Amniotic stem cell (primary cell): ENCODE measurements at places on chromosomes 2 and 18.

GRCh38 chr18:6976935-6977334 is 140.7 kb downstream of the LAMA1 start:
- no peak for DNase-seq

GRCh38 chr2:19355014-19355405 is 3.4 kb downstream of the OSR1 start:
- no peak for DNase-seq

DNA sequence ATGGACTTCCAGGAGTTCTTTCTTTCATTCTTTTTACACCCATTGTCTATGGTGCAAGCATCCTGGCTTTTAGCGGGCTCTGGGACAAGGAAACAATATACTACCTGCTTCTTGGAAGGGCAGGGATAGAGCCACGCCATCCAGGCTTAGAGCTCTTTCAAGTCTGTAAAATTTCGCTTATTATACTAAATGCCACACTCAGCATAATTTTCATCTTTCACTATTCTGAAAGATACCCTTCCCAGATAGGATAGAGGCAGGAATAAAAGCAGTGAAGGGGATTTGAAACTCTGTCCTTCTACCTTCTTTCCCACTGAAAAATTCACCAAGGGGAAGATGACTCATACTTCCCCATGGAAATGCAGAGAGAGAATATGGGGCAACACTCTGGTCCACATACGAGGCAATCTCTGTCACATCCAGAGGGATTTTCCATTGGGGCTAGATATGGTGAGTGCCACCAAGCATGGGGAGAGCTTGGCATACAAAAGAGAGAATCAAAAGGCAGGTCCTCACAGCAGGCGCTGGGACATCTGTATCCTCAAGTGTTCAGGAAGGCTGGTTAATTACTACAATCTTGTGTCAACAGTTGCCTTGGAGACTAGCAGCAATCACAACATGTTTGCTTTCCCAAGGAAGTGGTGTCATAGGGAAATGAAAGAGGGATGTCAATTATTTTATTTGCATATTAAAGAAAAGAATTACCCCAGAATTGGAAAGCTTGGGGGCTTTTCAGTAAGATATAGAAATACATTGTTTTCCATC is 127.6 kb downstream of the TDRD15 start:
- DNase-seq = no peak

- no peak for DNase-seq
These were observed 490.0 kb upstream of the HS6ST1 start for GRCh38 chr2:128808462-128809258.

DNA sequence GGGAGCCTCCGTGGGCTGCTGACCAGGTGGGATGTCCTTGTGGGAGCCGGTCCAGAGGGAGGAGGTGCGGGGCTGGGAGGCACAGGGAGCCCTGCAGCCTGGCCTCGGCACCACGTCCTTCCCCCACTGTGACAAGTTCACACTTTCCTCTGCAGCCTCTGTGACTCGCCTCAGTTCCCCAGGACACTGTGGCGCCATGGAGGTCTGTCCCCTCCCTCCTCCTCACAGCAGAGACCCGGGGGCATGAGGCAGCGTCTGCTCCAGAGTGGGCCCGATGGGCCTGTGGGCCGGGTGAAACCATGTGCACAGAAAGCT is 27.3 kb upstream of the KCNG2 start:
- DNase-seq = no peak

DNA sequence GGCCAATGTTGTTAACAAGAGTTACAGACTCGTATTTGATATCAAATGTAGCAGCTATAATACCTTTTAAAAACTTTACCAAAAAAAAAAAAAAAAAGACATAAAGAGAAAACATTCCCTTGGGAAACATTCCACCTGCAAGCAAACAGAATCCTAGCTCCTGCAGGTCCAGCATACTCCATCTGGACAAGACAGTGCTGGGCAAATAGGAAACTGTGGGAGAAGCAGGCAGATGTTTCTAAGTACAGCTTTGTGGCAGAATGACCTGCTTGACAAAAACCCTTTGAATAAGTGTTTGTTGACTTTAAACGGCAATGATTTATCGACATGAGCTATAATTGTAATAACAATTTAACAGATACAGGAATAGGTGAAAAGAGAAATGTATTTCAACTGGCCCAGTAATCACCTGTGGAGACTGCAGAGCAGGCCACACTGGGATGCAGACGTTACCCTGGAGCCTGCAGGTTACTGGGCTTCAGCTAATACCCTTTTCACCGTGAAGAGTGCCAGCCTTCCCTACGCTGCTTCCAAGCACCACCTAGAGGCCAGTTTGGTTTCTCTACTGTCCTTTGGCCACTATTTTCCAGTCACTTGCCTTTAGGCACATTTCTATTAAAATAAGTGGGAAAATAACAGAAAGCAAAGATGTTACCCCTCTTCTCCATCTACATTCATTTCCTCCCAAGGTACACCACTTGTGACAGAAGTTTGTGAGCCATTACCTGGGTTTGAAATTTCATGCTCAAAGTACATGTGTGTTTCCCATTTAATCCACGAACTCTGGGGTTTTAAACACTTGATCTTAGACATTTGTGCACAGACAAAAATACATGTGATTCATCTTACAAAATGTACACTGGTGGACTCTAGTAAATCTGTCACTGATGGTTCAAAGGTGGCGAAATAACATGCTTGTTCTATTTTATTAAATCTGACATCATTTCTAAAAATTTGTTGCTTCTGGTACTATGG is 96.9 kb upstream of the ZNF397 start:
- DNase-seq = peak; percentile 28

DNA sequence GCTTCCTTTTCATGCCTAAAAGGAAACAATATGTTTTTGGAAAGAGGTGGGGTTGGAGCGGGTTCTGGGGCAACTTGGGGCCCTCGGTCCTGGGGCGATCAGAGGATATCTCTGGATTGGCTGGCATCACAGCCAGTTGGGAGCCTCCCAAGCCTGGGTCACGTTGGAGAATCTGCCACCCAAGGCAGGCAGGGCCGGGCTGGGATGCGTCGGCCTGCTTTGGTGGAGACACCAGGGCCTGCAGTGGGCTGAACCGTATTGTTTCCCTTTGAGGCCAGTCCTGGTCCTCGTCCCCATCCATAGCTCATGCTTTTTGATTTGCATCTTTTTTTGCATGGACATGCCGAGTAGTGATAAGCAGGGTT is 235.8 kb downstream of the ATAD2B start:
- no peak for DNase-seq

DNA sequence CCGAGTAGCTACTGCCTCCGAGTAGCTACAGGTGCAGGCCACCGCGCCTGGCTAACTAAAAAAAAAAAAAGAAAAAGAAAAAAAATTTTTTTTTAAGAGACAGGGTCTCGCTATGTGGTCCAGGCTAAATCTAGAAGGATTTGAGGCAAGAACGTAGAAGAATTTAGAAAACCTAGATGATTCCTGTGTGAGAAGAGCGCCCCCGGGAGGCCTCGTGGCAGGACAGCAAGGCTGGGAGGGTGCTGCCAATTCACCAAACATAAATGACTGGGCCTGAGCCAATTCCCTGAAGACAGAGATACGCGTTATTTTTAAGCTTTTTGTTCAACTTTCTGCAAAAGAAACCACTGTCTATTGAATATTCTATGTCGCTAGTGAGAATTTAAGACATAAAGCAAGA is 90.1 kb upstream of the TGFA start:
- DNase-seq = no peak

- DNase-seq = no peak
These were observed 262.5 kb downstream of the CDH20 start for GRCh38 chr18:61595615-61596251.

DNA sequence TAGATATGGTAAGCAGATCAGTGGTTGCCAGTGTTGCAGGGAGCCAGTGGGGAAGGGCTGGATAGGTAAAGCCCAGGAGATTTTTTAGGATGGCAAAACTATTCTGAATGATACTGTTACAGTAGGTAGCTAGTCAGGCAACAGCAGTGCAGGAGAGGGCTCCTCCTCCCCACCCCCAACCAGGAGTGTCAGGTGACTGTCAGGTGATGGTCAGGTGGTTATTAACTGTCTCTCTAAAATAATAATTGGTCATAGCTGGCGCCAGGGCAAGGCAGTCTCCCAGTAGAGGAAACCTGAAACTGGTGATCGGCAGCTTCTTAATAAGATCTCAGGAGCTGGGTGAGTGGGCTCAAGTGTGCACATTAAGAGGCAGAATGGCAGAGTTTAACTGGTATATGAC is 201.6 kb upstream of the PARD3B start:
- no peak for DNase-seq

DNA sequence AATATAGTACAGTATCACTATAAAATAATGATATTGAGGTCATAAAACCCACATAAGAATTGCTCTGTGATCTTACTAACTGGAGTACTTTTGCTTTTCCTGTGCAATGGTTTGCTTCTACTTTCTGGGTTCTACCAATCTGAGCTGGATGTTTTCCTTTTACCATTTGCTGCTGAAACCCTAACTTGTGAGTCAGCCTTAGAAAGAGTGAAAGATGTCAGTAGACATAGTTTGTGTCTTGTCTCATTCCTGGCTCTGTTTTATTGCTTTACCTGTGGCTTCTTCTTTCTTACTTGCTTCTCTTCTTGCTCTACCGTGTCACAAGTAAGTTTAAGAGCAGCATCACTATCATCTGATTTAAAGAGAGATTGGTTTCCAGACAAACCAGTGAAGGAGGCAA is 61.0 kb downstream of the MBD2 start:
- no peak for DNase-seq

DNA sequence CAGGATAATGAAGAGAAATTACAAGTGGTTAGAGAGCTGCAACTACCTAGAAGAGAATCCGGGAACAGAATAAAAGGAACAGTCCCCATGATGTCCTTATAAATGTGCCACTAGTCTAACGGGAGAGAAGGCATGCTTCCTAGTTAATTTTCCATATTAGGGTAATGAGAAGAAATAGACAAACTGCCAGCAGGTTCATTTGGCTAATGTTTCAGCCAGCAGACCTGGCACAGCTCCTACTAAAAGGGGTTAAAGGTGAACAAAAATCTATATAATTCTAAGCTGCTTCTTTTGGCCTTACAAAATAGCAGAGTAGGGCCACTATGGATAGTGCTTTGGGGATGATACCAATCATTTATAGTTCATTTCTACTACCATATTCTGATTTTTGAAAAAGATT is 845.3 kb upstream of the GCFC2 start:
- DNase-seq = no peak

- DNase-seq = no peak
These were observed 387.3 kb downstream of the STK39 start for GRCh38 chr2:167860082-167860481.

GRCh38 chr18:23968638-23969604 is 45.6 kb upstream of the TTC39C start:
- DNase-seq = no peak

DNA sequence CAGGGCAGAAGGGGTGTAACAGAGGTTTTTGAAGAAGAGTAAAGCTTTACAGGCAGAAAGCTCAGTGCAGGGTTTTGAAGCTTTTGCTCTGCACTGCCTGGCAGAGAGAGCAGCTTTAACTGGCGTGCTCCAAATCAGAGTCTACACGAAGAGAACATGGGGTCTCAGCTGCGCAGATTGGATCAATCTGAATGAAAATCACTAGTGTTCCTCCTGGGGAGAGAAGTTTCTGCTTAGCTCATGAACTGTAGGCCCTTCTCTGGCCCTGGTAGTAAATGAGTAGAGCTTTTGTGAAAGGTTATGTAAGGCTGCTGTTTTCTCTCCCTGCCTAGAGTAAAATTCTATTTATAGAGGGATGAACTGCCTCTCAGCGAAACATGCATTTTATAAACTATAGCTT is 13.6 kb downstream of the DCC start:
- DNase-seq = no peak

GRCh38 chr2:21454839-21455238 is 331.1 kb downstream of the TDRD15 start:
- no peak for DNase-seq
